ENCODE measurements at places on chromosomes 7 and 10.

DNA sequence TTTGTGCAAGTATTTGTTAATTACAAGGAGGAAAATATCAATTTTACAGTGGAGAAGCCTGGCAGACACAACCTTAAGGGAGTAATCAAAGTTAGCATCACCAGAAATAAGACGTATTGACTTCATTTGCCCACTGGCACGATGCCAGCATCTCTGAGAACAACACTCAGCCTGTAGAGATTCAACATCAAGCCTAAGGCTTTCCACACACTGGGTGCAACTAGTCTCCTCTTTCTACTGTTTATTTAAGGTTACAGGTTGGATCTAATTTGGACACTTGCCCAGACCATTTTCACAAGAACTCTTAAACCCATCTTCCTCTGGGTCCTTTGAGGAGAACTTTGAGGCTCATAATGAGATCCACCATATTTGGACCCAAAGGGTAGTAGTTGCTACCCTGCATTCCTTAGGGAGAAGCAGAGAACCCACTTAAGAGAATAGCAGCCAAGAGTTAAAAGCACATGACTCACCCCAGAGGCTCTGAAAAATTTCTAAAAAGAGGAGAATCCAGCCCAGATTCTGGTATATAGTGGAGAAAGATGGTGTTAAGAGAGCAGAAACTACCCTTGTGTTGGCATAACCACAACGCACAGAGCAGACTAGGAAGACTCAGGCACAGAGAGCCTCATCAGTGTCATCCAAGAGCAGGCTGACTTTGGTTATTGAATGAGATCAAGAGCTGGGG, 97.3 kb downstream of the CCDC71L start:
- DNase-seq, result no peak

GRCh38 chr7:117383483-117384189, 43.7 kb downstream of the ASZ1 start:
- DNase-seq, result no peak

DNA sequence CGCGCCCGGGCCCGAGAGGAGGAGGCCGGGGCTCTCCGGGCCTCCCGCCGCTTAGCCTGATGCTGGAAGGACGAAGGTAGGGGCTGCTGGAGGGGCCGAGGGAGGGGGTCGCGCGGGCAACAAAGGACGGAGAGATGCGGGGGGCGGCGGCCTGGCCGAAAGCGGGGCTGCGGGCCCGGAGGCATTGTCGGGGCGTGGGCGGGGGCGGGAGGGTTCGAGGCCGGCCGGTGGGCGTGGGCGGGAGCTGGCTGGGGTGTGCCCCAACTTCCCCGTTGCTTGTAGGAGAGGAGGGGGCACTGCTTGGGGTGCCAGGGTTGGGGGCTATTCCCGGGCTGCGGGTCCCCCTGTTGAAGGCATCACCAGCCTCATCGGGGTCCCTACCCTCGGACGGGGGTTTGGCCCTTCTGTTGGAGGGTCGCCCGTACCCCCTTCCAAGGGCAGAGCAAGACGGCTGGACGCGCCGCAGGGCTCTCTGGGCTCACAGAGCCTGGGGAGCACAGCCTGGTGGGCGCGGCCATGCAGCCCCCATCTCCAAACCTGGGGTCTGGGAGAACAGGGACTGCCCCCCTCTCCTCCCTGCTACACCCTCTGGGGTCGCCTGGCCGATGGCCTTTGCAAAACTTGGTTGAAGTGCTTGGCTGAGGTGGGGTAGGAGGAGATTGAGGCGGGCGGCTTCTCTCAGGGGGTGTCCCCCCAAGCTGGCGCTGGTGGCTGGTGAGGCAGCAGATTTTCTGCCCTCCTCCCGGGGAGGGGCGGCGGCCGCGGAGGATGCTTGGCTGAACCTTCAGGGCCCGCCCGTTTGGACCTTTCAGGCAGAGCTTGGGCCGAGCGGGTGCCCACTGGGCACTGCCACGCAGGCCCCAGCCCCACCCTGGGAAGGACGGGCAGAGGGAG, 699 bp downstream of the CLIP2 start:
- DNase-seq, result peak; percentile 35

DNA sequence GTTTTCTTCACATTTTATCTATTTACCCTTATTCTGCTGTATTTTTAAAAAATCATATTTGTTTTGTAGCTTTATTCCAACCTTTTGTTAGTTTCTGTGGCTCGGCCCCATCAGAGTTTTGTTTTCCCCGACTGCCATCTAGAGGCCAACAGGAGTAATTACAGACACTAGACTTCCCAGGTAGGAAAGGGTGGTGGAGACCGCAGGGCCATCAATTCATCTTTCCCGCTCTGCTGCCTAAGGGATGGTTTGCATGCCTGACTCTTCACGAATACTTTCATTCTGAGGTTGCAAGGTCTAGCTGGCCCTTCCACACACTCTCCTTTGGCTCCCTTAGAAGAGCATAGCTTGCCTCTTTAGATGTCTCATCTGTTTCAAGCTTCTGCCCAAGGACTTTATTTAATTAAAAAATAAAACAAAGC, 38.3 kb downstream of the LYZL2 start:
- peak; percentile 11 for DNase-seq

DNA sequence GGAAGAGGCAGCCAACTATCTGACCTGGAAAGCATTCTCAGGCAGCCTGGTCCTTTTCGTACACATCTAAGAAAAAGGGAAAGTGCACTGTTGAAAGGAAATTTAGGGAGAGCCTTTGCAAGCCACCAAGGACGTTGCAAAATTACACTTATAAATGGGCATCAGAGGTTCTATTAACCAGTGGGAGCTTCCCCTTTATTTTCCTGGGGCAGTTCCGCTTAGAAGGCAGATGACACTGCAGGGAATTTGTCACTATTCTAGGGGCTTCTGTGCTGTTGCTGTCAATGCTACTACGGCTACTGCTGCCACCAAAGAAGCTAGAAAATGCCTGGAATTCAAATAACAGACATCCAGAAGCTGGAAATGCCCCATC, 79.6 kb upstream of the AUTS2 start:
- DNase-seq, result no peak

GRCh38 chr7:20275637-20276036, 55.1 kb upstream of the ITGB8 start:
- no peak for DNase-seq

DNA sequence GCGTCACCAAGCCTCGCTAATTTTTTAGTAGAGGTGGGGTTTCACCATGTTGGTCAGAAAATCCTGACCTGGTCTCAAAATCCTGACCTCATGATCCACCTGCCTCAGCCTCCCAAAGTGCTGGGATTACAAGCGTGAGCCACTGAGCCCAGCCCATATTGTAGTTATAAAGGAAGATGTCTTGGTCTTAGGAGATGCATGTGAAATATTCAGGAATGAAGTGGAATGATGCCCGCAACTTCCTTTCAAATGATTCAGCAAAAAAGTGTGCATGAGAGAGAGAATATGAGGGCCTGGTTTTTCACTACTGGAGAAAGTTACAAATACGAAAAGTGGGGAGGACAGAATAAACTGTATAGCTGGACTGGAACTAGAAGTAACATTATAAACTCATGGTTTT, 15.9 kb downstream of the TMEM209 start:
- DNase-seq, result no peak

GRCh38 chr7:7201578-7202374, 19.4 kb downstream of the C1GALT1 start:
- peak; percentile 34 for DNase-seq

GRCh38 chr10:110893559-110894179, 21.9 kb downstream of the PDCD4 start:
- DNase-seq, result no peak

DNA sequence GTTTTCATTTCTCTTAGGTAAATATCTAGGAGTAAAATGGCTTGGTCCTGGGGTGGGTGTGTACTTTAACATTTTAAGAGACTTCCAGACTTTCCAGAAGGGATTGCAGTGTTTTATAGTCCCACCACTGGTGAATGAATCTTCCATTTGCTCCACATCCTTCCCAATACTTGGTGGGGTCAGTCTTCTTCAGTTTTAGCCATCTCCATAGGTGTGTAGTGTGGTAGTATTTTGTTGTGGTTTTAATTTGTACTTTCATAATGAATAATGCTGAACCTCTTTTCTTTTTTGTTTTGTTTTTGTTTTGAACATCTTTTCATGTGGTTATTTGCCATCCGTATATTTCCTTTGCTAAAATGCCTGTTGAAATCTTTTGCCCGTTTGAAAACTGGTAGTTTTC, 86.4 kb downstream of the ANKRD61 start:
- DNase-seq, result no peak

DNA sequence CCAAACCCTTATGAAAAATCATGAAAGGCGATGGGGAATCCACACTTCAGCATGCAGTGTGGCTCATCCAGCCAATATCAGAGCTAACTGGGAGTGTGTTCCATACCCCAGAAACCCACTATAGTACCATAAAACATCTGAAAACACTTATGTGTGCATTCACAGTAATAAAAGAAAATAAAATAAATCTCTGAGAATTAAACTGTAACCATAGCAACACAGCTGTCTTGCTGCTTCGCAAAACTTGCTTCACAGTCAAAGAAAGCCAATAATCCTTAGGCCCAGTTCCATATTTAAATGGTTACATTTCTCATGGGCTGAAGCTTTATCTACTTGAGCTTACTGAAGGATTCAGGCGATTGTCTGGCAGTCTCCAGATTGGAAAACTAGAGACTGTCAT, 19.9 kb upstream of the POLR1F start:
- no peak for DNase-seq

All from CD4-positive, alpha-beta T cell treated with Interferon gamma for 1 hour (primary cell).